T-helper 2 cell treated with Interferon-gamma antibody and Interleukin-4, amounts not matched to agents 100 ng/mL and 5 ng/mL, for 36 hours (primary cell): ENCODE measurements at places on chromosomes 12 and 14. TPM values are rescaled to one million over a fixed set of nuclear protein-coding genes. Genes with fewer than 3 reads are reported as not detected.

The CMA1 gene
- not detected in 2 replicates for total RNA-seq

The TAS2R7 gene
- not detected in 2 replicates for total RNA-seq

The KRT4 gene
- not detected in 2 replicates for total RNA-seq

The GALNT16 gene
- not detected in 2 replicates for total RNA-seq

The KRT71 gene
- total RNA-seq, result not detected in 2 replicates

The RERG gene
- total RNA-seq, result not detected in 2 replicates

The CDK17 gene
- total RNA-seq, result 36.9 and 42.6 TPM in 2 replicates

The EFCAB11 gene
- total RNA-seq, result 6.4 and 6.5 TPM in 2 replicates

The ALDH1L2 gene
- total RNA-seq, result 0.52 and 0.73 TPM in 2 replicates

The SLC41A2 gene
- total RNA-seq, result 1.6 and 2.6 TPM in 2 replicates

The FAM177A1 gene
- total RNA-seq, result 37.3 and 38.5 TPM in 2 replicates

The TSPAN8 gene
- total RNA-seq, result not detected in 2 replicates

The CD27 gene
- total RNA-seq, result 59.0 and 60.3 TPM in 2 replicates

The FGD4 gene
- total RNA-seq, result 0.16 and 0.48 TPM in 2 replicates

The BDKRB2 gene
- not detected in 2 replicates for total RNA-seq
